ENCODE measurements at places on chromosomes 3 and 15.

DNA sequence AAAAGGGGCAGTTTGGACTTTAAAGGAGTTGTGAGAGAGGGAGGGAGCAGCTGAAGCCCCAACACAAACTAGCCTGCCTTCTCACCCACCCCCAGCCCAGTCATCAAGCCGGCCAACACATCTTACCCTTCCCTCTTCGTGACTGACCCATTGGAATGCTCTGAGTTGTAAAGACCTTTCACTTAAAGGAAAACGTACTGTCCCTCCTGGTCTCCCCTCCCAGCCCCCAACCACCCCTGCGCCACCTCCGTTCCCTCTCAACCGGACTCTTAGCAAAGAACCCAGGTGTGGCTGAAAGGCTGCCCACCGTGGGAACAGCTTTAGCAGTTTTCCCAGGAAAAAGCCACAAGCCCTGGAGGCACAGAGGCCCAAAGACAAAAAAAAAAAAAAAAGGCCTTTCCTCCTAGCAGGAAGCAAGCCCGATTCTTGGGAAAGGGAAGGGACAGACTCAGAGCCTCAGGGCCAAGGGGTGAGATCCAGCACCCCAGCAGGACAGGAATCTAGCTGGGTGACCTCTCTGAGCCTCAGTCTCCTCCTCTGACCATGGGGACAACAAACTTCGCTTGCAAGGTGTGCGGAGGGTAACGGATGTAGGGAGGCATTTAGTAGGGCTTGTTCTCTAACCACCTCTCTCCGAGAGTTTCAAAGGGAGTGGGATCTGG lies 2.4 kb downstream of the CYP11A1 start:
- DNase-seq, result no peak

DNA sequence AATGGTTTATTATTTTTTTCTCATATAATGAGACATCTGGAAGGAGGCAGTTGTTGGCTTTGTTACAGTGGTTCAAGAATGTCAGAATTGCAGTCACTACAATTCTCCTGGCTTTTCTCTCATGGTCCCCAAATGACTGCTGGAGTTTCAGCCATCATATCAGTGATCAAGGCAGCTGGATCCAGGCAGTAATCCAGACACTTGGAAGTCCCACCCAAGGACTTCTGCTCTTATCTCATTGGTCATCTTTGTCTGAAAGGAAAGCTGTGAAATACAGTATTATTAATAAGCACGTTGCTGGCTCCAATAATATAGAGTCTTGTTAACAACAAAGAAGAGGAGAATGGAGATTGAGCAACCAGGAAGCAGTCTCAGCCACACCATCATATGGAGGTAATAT lies 22.9 kb upstream of the MED12L start:
- no peak for DNase-seq

DNA sequence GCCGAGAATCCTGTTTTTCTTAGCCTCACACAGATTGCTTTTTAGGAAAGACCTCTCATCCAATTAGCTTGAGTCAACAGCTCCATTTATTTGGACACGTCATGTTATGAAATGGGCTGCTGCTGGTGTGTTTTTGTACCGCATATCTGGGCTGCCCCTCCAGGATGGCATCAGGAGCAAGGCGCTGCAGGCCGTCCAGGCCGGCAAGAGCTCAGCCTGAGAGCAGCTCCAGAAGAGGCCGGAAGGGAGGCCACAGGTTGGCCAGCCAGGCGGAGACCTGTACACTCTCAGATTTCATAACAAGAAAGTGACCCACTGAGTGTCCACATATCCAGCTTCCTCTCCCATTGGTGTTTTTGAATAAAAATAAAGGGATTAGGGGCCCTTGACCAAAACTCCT lies 28.3 kb downstream of the FOXL2NB start:
- DNase-seq, result no peak

- DNase-seq, result no peak
These were observed 7.3 kb upstream of the TNFSF10 start for GRCh38 chr3:172530566-172530965.

DNA sequence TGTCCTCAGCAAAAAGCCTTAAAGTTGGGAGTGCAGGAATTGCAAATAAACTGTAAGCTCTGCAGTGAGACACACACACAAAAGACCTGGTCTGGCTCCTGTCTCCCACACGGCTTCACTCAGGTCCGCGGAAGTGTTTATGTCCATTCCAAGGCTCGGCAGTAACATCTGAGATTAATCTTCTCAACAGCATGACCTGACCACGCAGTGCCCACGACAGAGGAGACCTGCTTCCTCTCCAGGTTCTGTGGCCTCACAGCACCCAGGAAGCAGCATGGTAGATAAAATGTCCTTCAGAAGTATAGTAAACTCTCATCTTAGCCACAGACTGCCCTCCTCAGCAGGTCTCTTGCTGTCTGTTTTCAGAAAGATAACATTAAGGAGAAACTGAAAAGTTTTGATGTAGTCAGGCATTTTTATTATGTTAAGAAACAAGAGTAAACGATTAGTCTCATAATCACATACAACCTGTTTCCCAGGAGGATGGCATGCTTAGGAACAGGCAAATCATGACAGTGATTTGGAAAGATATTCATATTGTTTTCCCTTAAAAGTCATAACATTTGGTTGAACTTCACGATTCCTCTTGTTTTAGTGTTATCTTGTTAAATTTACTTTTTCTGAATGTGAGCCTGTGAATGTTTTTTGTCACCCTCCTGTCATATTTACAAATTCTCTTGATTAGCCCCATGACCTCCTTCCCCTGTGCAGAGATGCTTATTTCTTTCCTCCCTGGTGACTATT lies 34.6 kb downstream of the CD200R1L start:
- no peak for DNase-seq

- DNase-seq, result no peak
These were observed 176.0 kb upstream of the SLC24A5 start for GRCh38 chr15:47944637-47945288.

DNA sequence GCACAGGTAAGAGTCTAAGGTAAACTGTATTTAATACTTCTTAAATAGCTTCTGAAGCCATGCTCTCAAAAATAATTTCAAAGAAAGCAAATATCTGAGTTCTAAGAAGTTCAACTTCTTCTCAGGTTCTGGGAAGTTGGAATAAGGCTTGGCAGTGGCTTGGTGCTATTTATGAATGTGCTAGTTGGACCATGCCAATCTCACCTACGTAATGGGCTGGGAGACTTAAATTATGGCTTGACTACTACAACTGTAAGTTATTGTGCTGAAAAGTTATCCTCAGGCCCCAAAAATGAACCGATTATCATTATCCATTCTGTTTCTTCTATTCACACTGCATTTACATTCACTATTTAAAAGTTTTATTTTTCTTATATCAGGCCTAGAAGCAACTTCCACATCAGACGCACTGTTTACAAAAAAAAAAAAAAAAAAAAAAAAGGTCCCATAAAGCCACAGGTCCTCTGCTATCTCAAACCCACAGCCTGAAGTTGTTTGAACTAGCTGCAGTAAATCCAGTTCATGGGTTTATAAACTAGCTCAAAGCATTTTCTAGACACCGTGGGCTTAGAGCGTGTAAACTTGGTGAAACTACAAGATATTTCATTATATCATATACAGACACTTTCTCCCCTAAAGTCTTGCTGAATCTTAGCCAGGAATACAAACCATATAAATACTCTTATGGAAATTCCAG lies 3.4 kb downstream of the LRIG1 start:
- no peak for DNase-seq

GRCh38 chr3:79038636-79039035 lies 729.2 kb downstream of the ROBO1 start:
- peak; percentile 38 for DNase-seq

DNA sequence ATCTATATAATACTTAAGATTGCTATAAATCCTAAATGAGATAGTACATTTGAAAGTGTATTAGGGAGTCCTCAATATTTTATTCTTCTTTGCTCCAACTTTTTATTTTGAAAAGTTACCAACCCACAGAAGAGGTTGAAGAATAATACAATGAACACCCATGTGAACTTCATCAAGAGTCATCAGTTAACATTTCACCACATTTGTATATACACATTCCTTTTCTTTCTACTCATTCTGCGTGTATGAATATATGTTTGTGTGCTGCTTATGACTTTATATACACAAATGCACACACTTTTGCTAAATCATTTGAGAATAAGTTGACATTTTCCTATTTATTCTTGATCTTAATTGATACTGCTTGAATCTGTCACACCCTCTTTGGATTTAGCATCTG lies 193.3 kb upstream of the CGNL1 start:
- no peak for DNase-seq

DNA sequence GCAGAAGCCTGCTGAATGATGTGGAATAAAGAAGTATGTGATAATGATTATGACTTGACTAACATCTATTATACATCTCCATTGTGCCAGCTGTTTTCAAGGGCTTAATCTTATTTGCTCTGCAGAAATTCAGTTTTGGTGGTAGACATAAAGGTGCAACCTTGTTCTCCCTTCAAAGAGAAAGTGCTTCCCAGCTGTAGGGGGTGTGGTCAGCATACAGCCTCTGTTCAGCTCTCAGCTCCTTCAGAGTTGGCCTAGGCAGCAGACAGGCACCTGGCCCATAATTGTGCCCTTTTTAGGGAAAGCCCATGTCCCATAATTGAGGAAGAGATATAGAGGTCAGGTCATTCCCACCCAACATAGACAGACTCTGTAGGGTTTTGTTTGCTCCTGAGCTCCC lies 104.3 kb upstream of the EOMES start:
- no peak for DNase-seq

DNA sequence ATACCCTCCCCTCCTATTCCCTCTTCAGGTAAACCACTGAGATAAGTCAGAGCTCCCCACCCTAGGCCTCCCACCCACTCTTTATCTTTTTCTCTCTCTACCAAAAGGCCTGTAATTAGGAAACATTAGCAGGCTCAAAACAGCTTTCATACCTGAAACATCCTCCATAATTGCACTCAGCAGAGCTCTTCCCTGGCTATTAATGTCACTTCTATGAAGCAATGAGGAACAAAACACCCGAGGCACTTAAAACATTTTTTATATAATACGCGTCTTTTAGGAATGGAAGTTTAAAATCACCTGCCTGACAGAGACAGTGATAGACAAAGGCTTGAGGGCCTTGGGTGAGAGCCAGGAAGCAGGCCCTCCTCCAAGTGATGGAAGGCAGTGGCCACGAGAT lies 138.9 kb downstream of the EPHB1 start:
- DNase-seq, result no peak

- DNase-seq, result peak; percentile 44
These were observed 61.3 kb upstream of the PSMD6 start for GRCh38 chr3:64084640-64085039.

DNA sequence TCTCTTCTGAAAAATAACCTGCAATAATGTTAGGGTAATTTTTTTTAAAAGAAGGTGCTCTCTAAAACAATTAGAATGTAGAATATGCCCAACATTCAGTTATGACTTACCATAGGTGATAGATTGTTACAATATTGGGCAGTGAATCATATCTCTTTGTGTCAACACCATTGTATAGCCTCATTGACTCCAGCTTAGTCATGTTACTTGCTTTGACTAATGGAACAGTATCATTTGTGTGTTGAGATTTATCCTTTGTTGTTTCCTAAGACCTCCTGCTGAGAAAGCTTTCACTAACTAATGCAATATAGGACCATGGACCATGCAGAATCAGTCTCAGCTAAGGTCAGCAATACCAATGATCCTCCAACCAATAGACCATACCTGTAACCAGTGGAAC lies 1106.4 kb downstream of the SI start:
- DNase-seq, result no peak

DNA sequence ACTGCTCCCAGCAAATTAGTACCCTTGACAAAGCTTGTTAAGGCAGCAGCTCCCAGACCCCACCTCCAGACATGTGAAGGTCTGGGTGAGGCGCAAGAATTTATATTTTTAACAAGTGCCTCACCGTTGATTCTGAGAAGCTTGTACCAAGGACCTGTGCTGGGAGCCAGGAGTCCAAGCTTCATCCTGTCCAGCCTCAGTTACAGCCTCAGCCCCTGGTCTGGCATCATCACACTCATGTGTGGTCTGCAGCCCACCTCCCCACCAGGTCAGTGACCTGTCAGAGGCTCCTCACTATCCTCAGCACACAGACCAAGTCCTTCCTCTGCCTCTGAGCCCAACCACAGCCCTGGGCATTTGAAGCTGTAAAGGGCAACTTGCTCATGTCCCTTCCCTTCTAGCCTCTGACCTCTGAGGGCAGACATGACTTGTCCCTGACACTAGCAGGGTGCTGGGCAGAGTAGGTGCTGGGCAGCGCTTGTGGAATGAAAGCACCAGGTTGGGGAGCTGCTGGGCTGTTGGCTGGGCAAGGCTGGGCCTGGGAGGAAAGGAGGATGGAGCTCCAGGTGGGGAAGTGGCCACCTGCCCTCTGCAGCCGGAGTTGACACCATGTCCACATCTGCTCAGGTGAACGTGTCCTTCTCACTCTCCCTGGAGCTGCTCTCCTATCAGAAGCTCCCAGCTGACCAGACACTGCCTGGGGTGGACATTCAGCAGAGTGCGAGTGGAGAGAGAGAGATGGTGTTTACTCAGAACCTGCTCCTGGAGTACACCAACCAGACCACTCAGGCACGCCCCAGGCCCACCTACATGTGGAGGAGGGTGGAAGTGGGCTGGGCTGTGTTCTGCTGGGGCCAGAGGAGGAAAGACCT lies 16.9 kb downstream of the ACAA1 start:
- DNase-seq, result no peak

DNA sequence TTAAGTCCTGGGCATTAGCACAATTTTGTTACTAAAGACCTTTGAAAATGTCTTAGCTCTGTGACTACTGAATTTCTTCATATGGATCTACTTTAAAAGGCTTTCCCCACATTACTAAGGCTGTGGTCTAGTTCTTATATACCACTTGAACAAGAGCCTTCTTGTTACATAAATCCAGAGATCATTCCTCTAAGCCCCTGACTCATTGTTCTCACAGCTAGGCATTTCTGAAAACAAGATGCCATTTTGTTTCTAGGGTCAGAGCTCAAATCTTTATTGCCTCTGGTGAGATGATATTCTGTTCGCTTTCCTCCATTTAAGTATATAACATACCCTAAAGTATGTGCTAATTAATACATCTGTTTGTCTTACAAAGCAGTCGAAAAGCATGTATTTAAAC lies 29.8 kb upstream of the LPP start:
- peak; percentile 98 for DNase-seq

GRCh38 chr3:45178183-45179023 lies 32.2 kb upstream of the CDCP1 start:
- DNase-seq, result no peak

DNA sequence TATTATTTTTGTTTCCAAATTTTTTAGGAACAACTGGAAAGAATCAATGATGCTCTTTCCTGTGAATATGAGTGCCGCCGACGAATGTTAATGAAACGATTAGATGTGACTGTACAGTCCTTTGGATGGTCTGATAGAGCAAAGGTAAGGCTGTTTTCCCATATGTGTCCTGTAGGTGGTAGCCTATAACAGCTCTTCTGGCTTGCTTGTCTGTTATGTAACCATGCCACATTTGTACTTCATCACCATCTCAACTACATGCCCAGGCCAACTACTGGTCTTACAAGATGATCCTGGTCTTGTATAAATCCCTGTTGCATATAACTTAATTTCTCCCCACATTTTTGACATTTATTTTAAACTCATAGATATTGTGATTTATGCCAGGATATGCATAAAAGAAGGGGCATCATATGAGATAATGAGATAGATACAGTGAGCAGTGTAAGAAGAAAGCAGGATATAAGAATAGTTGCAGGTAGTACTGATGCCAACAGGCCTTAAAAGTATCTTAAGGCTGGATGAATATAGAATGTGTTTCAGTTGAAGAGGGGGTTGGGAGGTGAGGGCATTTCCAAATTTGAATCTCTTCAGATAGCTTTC lies 20.3 kb downstream of the FAM98B start:
- peak; percentile 24 for DNase-seq

GRCh38 chr3:22748453-22749045 lies 454.6 kb upstream of the UBE2E2 start:
- DNase-seq, result no peak
